ENCODE measurements at places on chromosomes 1 and 21.

DNA sequence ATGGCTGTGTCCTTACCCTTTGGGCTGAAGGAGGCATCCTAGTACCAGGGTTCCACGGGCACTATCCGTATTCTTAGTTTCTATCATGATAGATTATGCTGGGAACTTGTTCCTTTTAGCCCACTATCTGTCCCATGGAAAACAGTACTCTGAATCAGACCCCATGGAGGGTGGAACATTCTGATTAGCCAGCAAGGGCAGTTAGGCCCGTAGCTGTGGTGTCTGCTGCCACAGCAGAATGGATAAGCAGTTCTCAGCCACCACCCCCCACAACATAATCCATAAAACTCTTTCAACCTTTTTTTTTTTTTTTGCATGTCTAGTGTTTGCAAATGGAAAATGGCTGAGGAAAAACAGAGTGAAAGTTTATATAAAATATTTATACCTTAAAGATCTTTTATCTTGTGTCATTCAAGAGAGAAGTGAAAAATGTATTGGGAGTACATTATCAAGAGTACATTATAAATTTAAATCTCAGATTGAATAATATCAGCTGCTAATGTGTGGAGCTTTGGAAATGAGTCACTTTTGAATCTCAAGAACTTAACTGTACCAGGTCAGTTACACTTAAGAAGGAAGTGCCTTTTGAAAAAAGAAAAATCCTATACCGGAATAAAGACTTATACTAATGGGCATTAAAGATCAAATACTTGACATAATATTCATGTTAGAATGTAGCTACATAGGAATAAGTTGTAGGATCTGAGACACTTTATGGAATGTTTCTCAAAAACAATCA lies 80.3 kb downstream of the NFIA start:
- DNase-seq = no peak

DNA sequence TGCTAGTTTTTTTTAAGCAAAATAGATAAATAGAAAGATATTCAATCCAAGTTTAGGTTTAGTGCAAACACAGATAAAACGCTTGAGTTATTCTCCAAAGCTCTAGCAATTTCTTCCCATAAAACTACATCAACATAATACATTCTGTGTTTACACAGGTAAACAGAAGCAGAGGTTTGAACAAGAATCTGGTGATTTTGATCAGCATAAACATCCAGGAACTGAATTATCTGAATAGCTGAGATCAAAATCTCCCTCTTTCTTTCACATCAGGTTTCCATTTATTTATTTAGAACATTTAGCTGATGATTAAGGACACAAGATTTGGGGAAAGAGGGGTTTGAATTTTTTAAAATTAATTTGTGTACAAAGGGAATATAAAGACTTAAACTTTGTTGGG lies 1564.6 kb downstream of the MRPL39 start:
- no peak for DNase-seq

DNA sequence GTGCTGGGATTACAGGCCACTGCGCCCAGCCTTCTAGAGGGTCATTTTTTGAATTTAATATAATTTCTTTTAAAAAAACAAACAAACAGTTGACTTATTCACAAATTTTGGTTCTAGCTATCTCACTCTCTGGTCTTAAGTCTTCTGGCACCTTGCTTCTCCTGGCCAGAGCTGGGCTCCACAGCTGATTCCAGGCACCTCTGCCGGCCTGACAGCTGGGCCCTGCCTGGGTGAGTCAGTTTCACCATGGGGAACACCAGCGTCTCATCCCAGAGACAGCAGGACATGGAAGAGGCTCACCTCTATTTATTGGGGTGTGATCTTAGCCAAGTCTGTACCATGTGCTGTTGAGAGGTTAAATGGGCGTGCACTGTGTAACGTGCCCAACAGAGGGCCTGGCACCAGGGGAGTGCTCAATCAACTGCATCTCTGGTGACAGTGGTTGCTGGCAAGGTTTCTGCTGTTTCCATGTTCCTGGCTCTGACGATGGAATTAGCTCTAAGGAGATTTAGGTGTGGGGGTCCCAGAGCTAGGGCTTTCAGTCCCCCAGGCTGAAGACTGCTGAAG lies 956 bp downstream of the CPLANE2 start:
- no peak for DNase-seq

DNA sequence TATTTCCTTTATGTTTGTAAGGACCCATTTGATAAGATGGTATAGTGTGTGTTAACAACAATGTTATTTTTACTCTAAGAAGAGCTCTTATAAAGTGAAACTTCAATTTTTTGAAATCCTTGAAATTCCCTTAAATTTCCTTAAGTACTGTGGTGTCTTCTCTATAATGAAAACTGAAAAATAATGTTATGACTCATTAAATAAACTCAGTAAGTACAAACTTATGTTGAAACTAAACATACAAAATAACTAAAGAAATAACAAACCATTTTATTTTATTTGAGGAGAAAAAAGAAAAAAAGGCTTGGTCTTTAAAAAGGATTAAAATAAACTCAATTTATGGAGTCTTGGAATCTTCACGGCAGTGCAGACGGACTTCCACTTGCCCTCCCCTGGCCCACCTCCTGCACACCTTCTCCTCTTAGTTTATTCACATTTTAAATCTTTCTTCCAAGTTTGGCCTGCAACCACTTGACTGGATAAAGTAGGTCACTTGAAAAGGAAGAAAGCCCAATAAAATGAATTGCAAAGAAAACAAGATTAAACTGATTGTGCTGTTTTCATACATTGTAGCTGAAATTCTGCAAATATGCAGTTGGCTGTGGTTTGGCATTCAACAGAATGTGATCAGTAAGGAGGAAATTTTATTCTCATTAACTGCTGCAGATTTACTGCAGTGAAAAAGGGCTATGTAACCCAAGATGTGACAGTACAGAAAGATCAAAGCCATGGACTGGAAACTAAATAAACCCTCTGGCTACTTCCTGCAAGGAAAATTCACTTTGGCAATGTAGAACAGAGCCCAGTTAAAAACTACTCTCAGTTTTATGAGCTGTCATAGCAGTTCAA lies 48.5 kb upstream of the SCYL3 start:
- no peak for DNase-seq

GRCh38 chr1:237685551-237685950 lies 205.2 kb downstream of the ZP4 start:
- no peak for DNase-seq

- no peak for DNase-seq
Measured at GRCh38 chr1:170370087-170370486, 161.9 kb upstream of the GORAB start.

DNA sequence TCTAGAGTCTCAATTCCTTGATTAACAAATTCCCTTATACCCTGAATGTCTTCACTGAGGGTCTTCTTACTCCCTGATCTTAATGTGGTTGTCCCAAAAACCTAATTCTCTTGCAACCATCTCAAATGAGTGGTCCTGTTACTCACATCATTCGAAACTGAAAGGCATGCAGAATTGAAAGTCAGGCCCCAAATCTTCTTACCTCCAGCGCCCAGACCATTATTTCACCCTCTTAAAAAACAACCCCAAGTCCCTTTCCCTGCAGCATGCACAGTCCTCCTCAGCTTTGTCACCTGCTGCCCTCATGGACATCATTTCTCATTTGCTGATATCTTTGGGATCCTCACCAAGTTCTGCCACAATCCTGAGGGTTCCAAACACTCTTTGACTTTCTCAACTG lies 230.1 kb downstream of the SEC16B start:
- DNase-seq = no peak

DNA sequence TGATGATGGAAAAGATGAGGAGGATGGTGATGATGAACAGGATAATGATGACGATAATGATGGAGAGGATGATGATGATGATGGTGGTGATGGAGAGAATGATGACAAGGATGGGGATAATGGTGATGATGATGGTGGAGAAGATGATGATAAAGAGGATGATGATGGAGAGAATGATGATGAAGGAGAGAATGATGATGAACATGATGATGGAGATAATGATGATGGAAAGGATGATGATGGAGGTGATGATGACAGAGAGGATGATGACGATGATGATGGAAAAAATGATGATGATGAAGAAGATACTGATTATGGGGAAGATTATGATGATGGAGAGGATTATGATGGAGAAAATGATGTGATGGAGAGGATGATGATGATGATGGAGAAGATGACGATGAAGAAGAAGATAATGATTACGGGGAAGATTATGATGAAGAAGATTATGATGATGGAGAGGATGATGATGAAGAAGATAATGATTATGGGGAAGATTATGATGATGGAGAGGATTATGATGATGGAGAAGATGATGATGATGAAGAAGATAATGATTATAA lies 204.1 kb downstream of the MATN1 start:
- no peak for DNase-seq
